NCI-H524 treated with DMSO at 0.1 percent for 48 hours (cell line): ENCODE measurements at places on chromosomes 7 and 10.

DNA sequence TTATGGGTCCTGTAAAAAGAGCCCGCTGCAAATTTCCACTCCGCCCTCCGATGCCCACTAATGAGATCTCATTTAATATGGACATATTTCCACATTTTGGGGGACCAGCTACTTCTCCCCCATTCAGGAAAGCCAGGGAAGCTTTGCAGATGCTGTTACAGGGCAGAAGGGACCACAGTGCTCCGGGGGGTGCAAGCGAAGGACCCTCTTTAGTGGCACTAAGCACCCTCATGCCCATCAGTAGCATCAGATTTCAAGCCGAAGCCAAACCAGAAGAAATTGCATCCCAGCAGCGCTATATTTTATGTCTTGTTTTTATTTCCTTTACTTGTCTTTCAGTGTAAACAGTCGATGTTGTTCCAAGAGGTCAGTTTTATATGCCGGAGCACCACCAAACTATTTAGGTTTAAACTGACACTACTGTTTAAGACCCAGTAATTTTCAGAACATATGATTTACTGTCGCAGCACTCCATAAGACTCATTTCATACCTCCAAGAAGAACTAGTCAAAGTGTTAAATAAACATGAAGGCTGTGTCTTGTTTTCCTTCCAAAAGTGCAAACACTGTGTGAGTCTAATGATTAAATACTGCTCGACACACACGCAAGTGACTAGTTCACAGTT, 122.2 kb upstream of the MGMT start:
- no peak for DNase-seq

DNA sequence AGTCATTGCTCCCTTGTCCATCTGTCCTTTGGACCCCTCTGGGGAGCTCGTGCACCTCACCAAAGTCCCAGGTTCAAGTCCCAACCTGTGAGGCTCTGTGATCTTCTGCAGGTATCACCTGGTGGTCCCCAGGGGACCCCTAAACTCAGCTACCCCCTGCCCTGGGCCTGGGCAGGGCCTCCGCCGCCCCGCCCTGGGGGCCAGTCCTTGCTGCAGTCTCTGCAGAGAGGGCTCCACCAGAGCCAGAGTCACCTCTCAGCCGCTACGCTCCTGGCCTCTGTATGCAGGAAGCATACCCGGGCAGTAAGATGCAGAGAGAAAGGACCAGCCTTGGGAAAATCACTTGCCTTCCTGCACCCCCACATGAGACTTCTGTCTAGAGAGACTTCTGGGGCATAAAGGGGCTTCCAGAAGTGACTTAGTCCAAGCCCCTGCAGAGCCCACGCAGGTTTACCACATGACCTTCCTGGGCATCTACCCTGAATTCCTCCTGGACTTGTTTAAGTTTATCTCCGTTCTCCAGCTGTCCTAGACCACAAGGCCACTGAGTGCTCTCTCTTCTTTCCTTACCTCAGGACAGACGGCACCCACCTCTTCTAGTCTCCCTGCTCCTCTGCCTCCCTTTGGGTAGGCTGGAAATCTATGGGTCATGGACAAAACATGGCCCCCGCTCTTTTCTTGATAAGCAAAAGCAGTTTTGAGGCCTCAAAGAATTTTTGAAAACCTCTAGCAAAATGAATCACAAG, 21.2 kb downstream of the CALML5 start:
- no peak for DNase-seq

DNA sequence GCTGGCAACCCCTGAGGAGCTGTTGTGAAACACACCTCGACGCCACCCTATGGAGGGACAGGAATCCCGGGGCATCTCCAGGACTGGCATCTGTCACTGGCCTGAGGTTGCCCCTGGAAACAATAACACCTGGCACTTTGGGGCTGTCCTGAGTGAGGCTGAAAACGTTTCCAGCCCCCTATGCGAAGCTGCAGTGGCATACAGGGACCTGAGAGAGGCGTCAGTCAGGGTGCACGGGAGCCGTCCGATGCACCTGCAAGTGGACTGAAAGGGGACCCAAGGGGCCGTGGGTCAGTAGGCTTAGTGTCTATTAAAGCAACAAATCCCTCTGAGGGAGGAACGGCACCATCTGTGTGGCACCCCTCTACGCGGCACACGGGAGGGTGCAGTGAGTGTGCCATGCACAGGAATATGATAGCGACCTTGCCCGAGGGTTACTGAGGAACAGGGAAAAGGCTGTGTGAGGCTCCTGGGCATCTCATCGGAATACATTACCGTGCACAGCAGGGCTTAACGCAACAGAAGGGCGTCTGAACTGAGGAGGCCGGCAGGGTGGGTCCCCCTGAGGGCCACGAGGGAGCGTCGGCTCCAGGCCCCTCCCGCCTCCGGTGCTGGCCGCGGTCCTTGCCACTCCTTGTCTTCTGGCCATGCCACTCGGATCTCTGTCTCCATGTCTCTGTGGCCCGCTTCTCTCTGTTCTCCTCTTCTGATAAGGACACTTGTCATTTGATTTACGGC, 50.4 kb downstream of the FOXL3 start:
- DNase-seq, result peak; percentile 36

- no peak for DNase-seq
Observed at GRCh38 chr7:129980667-129981066, 27.9 kb upstream of the UBE2H start.

GRCh38 chr7:117401293-117402002, 25.8 kb downstream of the ASZ1 start:
- DNase-seq, result no peak

DNA sequence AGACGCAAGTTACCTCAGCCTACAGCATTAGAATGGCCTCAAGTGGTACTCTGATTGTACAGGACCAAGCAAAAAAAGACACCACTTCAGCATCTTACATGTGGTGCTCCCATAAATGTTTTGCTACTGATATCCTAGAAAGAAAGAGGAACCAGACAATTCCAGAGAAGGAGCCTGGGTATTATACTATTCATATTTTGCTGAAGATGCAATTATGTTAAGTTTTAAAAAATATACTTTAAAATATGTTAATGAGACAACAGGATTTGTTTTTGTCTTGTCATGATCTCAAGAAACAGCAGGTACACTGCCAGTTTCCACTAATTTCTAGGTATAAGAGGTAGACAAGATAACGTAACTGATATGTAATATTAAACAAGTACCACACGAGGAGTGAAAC, 92.6 kb downstream of the JMJD1C start:
- no peak for DNase-seq

GRCh38 chr10:43209651-43210141, 57.2 kb downstream of the RASGEF1A start:
- no peak for DNase-seq

- DNase-seq, result no peak
Observed at GRCh38 chr7:155284496-155285274, 13.0 kb upstream of the INSIG1 start.

DNA sequence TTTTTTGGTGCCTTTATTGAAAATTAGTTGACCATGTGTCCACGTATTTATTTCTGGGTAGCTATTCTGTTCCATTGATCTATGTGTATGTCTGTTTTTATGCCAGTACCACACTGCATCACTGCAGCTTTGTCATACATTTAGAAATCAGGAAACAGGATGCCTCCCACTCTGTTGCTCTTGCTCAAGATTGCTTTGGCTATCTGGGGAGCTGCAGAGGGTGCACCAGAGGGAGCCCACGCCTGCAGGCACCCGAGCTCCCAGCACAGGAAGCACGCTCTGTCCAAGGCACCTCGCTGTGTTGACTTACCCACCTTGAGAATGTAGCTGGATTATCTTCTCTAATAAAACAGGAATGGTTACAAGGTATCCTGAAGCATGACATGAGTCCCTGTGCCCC, 301.7 kb downstream of the TCERG1L start:
- DNase-seq, result no peak

DNA sequence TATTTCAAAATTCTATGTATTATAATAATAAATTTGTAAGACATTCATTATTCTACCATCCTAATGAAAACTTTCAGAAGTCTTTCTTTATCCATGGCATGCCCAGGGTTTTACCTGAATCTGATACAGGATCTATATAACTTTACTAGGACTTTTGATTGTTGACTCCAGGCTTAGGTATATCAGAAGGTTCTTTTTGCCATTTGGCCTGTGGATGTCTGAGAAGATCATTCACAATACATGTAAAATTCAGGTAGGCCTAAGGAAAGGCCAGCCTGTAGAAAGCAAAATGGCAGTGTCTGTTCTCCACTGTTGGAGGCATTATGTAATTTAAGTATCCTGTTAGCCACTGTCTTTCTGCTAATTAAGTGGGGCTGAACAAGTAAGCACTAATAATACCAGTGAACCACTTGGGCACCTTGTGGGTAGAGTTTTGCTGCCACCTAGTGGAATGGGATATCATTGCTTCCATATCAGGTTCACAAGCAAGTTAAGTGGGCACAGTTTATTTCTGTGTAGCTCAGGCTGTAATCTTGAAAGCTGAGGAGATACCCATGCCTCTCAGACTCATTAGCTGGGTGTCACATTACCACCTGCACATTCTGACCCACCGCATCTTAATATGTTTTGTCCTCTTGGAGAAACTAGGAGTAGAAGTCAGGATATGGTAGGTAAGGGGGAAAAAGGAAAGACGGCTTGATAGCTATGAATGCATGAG, 105.5 kb downstream of the SEPTIN7 start:
- peak; percentile 71 for DNase-seq

DNA sequence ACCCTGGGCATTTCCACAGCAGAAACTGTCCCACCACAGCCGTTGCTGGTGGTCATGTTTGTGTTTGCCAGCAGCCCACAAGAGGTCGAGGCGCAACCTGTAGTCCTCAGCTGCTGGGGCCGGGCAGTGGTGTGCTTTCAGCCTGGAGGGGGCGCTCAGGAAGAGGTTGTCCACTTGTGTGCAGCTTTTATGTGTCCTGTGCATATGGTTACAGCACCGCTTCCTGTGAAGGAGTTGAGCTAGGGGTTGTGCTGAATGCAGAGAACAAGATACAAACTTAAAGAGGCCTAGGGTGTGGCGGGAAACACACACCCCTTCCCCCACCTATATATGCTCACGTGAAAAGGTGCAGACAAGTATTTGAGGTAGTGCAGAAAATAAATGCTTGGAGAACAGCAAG, 29.5 kb upstream of the PFKFB3 start:
- no peak for DNase-seq

GRCh38 chr7:116293633-116294032, 83.3 kb downstream of the TES start:
- DNase-seq, result no peak

DNA sequence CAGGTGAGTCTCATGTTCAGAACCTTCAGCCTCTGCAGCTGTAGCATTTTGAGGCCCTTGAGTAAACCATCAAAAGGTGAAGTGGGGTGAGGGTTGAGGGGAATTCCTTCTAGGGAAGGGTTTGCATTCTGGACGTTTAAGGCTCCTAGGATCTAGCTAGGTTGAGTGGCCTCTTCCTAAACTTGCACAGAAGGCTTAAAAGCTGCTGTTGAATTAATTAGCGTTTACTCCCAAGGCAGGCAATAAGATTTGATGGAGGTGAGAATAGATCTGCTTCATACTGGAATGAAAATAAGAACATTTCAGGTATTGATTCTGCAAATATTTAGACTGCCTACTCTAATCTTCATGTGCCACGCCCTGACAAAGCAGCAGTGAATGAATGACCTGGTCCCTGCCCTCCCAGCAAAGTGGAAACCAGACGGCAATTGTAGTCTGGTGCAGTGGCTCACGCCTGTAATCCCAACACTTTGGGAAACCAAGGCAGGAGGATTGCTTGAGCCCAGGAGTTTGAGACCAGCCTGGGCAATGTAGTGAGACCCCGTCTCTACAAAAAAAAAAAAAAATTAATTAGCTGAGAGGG, 11.4 kb upstream of the KPNA7 start:
- DNase-seq, result no peak

DNA sequence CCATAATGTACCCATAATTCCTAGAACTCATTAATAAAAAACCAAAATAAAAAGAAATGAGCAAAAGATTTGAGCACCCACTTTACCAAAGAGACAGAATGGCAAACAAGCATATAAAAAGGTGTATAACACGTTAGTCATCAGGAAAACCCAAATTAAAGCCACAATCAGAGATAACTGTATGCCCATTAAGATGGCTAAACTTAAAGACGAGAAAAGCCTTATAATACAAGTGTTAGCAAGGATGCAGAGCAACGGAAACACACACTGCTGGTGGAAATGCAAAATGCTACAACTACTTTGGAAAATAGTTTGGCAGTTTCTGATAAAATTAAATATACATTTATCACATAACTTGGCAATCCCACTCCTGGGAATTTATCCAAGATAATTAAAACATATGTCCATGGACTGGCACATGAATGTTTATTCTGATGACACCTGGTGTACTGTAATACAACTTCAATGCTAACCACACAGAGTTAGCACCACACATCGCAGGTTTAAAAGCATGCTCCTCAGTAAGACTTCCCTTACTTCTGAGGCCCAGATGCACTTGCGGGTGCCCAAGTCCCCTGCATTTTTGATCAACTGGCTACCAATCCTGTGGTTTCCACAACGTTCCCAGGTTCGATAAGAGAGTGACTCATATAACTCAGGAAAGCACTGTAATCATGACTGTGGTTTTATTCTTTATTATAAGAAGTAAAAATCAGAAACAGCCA, 158.6 kb downstream of the SNX13 start:
- DNase-seq, result no peak

- DNase-seq, result no peak
Observed at GRCh38 chr7:84248267-84248666, 53.7 kb upstream of the SEMA3A start.

DNA sequence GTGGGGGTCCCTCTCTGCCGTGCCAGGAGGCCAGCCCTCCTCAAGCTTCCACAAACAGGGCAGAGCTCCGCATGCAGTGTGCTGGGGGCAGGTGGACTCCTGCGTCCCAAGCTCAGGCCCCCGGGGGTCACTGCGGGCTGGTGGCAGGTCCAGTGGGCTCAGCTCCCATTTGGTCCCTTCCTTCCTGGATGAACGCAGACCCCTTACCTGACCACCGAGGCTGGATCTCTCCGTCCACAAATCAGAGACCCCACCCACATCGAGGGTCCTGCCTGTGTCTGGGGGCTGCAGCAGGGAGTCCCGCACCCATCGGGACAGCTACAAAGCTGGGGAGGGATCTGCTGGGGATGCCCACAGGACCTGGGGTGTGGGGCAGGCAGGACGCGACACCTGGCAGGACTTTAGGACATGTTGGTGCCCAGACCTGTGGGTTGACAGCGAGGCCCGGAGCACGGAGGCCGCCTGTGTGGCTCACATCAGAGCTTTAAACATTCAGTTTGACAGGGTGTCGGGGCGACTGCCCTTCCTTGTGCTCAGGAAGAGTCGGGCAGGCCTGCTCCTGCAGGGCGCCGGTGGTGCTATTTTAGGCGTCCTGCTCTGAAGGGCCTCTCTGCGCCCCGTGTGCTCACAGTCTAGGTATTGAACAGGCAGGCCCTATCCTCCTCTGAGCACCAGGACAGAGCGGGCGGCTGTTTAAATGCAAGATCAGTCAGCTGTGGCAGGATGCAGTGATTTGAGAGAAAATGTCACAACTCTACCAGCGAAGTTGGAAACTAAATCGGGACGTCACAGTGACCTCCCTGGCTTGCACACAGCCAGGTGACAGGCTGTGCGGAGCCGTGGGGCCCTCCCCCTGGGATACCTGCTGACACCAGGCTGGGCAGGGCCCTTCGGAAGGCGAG, 15.9 kb upstream of the CFAP46 start:
- no peak for DNase-seq
